ENCODE measurements at places on chromosomes 6 and 20. TPM values are rescaled to one million over a fixed set of nuclear protein-coding genes. Genes with fewer than 3 reads are reported as not detected.

DNA sequence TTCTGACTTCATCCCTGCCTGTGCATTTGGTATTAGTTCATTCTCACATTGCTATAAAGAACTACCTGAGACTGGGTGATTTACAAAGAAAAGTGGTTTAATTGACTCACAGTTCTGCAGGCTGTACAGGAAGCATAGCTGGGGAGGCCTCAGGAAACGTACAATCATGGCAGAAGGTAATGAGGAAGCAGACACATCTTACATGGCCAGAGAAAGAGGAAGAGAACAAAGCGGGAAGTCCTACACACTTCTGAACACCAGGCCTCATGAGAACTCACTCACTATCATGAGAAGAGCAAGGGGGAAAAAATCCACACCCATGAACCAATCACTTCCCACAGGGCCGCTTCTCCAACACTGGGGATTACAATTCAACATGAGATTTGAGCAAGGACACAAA is 303.9 kb downstream of the CBLN4 start:
- H3K27me3 ChIP-seq = no peaks in the 10 kb centered on the region
- H3K36me3 ChIP-seq = no peaks in the 10 kb centered on the region
- H3K4me3 ChIP-seq = no peak overlapping the region
- DNase-seq = no peak
- H3K4me1 ChIP-seq = no peaks in the 10 kb centered on the region

DNA sequence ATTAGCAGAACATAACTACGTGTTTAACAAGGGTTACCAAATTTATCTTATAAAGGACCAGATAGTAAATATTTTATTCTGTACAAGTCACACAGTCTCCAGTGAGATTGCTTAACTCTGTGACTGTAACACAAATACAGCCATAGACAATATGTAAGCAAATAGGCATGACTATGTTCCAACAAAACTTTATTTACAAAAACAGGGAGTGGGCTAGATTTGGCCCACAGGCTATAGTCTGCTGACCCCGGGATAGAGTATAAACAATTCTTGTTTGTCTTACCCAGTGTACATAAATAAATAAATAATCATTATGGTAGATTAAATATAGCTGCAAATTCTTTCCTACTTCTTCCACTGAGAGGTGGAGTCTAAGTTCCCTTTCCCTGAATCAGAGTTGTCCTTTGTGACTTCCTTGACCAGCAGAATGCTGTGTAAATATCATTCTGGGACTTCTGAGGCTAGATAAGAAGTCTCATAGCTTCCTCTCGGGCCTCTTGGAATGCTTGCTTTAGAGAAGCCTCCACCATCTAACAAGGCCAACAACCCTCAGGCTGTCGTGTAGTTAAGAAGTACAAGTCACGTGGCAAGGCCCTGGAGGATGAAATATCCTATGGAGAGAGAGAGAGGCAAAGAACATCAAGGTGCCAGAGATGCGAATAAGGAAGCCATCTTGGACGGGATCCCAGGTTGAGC is 59.1 kb upstream of the TMEM244 start:
- no peaks in the 10 kb centered on the region for H3K36me3 ChIP-seq
- H3K4me3 ChIP-seq = no peak overlapping the region
- H3K27me3 ChIP-seq = no peaks in the 10 kb centered on the region
- no peak overlapping the region for H3K27ac ChIP-seq

- H3K27ac ChIP-seq = no peak overlapping the region
- DNase-seq = no peak
- H3K27me3 ChIP-seq = no peaks in the 10 kb centered on the region
- no peaks in the 10 kb centered on the region for H3K36me3 ChIP-seq
- H3K4me3 ChIP-seq = no peak overlapping the region
- no peaks in the 10 kb centered on the region for H3K4me1 ChIP-seq
Observed at GRCh38 chr6:105519954-105520353, 117.1 kb upstream of the PREP start.

DNA sequence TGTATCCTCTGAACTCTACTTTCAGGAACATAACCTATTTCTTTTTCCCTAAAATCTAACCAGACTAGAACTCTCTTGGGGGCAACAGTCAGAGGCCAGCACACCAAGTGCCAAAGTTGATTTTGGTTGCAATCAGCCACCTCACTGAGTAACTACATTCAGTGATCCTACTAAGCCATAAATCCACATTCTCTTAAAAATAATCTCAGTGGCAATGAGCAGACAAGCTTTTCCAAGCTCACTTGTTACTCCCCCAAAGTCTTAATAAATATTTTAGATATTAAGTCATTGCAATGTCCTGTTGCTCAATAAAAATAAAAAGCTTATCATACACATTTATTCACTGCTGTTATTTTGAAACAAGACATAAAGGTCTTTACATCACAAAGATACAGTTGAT is 9.8 kb downstream of the RGS17 start:
- H3K4me1 ChIP-seq = no peaks in the 10 kb centered on the region
- no peak overlapping the region for H3K27ac ChIP-seq
- H3K4me3 ChIP-seq = no peak overlapping the region
- DNase-seq = no peak

- no peak overlapping the region for H3K27ac ChIP-seq
- H3K27me3 ChIP-seq = no peaks in the 10 kb centered on the region
- H3K36me3 ChIP-seq = peaks cover 100% of the 10 kb centered on the region
- no peak overlapping the region for H3K4me3 ChIP-seq
- H3K4me1 ChIP-seq = no peaks in the 10 kb centered on the region
- DNase-seq = no peak
Observed at GRCh38 chr6:31692886-31693285, 10.2 kb downstream of the ABHD16A start.

HLA-DPB1 gene
- total RNA-seq = 31.6 TPM

TCF15 gene
- total RNA-seq = 10.7 TPM

Measured in heart right ventricle (tissue), 16 donors.